Fibroblast of lung (primary cell): ENCODE measurements at places on chromosomes 4 and X. TPM values are rescaled to one million over a fixed set of nuclear protein-coding genes. Genes with fewer than 3 reads are reported as not detected.

PPA2 gene
- 81.6 and 82.6 TPM in 2 replicates for polyA plus RNA-seq

GRCh38 chrX:1481636-1482529 is 29.2 kb upstream of the ASMTL start:
- peak; percentile 83 for DNase-seq

DNA sequence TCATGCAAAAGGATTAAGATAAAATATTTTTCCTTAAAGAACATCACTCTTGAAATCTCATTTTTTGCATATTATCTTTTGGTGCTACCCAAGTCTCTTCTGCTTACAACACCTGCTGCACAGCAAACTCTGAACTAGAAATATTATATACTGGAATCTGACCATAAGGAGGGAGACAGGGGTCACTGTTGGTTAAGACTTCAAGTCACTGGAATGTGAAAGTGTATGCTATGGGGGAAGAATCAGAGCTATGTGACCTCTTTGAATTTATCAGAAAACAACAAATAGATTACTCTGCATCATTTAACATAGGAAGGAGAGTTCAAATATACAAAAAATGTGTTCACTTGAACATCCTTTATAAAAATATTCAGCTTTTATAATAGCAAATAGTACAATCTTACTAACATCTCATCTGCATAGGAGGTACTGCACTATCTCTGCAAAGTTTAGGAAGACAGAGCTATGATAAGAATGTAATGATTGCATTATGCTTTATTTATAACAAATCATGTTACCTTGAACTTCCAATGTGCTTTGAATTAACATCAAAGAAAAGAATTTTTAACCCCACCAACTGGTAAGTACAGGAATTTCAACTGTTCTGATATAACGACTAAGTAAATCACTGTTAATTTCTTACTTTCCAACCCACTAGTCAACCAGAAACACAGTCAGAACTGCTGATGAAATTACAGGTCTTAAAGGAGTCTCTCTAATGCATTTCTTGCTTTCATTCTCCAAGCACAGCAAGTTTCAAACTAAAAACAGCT is 69.8 kb downstream of the ZNF827 start:
- DNase-seq = peak; percentile 20

- DNase-seq = peak; percentile 84
These were observed 187.3 kb downstream of the MAB21L2 start for GRCh38 chr4:150769248-150769647.

- DNase-seq = no peak
These were observed 67.6 kb upstream of the CTSO start for GRCh38 chr4:156021298-156021697.

- DNase-seq = no peak
These were observed 190.0 kb upstream of the EMCN start for GRCh38 chr4:100707786-100708185.

DNA sequence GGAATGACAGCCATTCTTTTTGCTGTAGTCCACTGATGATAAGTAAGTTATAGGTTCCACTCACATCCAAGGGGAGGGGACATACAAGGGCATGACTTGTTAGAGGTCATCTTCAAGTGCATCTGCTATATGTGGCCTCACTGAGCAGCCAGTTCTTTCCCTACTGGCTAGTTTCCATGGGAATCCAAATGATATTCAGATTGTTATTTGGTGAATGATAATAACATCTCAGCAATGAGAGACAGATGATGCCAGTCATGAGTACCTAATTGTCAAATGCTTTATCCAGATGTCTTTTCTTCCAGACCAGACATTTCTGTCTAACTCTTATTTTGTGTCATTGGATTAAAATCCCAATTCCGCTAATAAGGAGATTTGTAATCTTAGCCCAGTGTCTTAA is 460.4 kb upstream of the BOD1L1 start:
- DNase-seq = no peak

- DNase-seq = no peak
These were observed 2.8 kb upstream of the IL21 start for GRCh38 chr4:122623637-122624166.

DNA sequence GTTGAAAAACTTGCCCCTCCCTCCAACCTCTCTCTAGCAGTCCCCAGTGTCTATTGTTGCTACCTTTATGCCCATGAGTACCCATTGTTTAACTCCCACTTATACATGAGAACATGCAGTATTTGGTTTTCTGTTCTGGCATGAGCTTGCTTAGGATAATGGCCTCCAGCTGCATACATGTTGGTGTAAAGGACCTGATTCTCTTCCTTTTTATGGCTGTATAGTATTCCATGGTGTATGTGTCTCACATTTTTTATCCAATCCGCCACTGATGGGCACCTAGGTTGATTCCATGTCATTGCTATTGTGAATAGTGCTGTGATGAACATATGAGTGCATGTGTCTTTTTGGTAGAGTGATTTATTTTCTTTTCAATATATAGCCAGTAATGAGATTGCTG is 50.0 kb upstream of the GPC4 start:
- DNase-seq = no peak

CCDC120 gene
- polyA plus RNA-seq = 0.52 and 0.55 TPM in 2 replicates

GRCh38 chrX:20664131-20664530 is 397.4 kb upstream of the RPS6KA3 start:
- DNase-seq = no peak

TMEM164 gene
- 5.7 and 8.3 TPM in 2 replicates for polyA plus RNA-seq

DNA sequence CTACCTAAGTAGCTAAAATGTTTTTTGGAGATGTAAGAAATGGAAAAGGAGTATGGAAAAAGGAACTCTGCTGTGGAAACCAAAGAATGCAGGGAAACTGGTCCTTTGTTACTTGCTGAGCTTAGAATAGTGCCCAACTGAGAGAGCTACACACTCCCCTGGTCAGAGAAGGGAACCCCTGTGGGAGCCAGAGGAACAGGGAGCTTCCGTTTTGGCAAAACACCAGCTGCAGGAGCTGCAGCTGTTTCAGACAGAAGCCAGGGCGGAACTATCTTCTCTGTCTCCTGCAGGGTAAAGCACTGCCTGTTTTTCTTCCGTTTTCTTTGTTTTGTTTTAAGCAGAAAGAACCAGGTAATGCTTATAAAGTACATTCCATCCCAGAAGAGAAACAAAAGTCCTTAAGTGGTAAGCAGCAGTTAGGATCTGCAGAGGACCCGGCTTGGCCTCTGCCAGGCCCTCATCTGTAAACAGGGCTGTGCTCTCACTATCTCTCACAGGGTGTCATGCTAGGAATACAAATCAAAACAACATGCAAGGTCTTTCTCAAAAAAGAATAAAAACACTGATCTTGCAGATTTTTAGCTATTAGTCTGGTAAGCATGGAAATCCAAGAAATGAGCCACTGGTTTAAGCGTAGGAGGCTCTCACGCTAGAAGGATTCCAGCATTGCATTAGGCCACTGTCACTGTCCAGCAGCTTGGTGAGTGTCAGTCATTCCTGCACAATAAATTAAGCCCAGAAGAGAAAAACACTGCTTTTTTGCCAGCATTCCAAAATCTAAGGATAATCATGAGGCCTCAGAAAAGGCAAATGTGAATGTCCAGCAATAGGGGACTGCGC is 76.1 kb downstream of the CHST7 start:
- DNase-seq = peak; percentile 27

DNA sequence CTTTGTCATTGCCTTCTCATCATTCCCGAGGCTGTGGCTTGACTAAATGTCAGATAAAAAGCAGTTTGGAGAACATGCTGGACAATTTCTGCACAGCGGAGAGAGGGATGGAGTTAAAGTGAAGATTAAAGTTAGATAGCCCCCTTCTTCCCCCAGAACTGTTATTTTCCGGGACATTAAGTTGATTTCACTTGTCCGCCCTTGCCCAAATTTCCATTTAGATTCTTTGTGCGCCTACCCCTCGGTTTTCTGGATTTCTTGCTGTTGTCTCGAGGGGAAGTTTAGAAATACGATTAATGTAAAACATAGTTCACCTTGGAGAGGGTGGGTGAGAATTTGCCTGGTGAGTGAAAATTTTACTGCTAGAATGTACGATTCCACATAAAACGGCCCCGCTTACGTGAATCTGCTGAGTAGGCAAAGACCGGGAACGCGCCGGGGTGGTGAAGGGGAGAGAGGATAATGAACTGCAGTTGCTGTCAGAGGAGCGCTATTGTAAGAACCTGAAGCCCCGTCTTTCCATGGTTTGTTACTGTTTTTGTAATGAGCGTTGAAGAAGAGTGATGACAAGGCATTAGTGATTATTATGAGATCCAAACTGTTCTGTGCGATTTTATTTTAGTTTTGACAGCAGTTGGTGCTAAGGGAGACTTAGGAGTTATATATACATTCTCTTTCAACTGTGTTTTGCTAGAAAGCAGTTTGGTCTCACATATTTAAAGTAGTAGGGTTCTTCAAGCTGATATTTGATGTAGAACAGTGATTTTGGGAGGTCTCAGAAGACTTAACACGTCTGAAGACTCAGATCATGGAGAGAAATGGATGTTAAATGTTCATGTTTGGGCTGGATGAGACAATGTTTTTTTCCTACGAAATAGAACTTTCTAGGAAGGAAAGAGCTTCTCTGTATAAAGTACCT is 73.0 kb downstream of the AFF1 start:
- peak; percentile 50 for DNase-seq

MUC7 gene
- polyA plus RNA-seq = not detected in 2 replicates

GRCh38 chrX:63466690-63467089 is 115.6 kb upstream of the SPIN4 start:
- DNase-seq = no peak

- no peak for DNase-seq
These were observed 61.2 kb downstream of the DHRSX start for GRCh38 chrX:2439613-2440012.

DNA sequence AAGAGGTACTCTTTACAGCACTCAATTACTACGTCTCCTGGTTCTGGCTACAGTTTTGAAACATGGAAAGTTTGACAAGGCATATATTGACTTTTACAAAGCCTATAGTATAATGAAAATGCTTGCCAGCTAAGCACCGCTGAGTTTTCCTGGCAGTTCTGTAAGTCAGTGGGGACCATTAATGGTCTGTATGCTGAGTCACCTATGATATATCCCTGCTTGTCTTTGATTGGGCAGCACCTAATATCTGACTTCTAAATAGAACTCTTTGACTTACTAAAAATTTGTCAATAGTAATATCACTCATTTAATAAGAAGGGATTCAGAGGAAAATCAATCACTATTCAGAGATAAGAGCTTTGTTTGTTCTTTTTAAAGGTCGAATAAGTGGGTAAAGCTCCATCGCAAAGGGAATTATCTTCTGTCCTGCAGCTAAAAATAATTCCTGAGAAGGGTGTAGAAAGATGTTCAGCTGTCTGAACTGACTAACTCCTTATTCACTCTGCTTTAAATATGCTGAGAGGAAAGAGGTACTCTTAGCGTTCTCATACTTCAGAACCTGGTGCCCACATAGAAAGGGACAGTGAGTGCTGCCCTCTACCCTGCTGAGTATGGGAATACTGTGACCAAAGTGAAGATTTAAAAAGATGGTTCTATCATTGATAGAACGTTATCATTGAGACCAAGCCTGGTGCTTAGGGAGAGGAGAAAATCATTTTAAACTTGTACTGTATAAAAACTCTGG is 959 bp downstream of the SMPX start:
- no peak for DNase-seq

FRMD7 gene
- 0.10 TPM in 1 of 2 replicates, not detected in the other for polyA plus RNA-seq

GRCh38 chrX:139563251-139563650 is 32.7 kb downstream of the F9 start:
- DNase-seq = peak; percentile 65

DNA sequence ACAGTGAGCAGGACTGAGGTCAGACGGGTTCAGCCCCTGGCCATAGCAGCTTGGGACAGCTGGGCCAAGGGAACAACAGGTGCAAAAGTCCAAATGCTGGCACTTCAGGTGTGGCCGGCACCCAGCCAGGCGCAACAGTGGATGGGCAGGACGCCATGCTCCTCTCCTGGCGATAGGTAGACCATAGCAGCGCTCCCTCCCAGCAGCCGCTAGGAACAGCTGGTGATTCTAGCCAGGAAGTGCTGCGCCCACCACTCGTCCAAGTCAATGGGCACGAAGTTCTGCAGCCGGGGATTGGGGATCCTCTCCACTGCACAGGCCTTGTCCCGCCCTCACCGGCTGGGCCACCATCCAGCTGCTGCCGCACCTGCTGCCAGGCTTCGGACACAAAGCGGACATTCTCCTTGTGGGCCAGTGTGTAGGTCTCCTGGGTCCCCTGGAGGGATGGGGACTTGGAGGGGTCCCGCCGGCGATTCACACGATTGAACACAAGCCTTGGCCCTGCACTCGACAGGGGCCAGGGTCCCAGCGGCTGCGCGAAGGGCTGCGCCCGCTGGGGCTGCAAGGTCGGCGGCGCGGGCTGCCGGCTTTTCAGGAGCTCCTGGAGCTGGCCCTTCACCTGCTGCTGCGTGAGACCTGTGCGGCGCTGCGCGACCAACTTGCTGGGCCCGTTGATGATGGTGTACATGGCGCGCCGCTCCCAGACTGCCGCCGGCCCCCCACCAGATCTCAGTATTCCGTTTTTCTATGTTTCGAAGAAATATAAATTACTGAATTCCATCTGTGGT is 227.5 kb upstream of the STK26 start:
- DNase-seq = no peak

SMPX gene
- polyA plus RNA-seq = not detected in 2 replicates

DNA sequence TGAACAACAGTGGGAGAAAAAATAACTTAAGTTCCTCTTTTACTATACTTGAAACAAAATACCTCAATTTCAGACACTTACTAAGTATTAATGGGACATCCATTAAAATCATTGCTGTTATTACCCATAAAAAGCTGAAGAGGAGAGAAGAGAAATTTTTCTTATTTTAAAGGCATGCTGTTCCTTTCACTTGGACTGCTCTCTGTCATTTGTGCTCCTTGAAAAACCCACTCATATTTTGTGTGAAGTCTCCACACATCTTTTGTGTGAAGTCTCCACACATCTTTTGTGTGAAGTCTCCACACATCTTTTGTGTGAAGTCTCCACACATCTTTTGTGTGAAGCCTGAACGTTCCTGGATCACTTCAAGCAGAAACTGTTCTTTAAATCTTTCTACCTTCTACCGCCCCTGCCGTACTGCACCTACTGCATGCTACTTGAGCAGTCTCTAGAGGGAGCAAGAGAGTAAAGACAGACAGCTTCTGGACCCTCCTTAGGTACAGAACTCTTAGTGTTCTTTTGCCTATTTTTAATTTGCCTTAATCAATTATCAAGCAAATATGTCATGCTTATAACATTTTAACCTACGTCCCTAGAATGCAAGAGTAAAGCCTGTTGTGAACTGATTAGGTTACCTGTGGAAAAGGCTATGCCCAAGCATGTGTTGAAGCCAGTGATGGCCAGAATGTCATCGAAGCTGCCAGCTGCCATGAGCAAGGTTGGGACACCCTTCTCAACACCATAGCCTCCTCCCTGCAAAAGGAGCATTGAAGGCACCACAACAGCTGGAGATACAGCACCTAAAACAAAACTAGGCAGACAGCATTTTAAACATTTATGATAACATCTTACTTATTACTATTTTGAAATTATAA is 27.1 kb upstream of the SLC9B1 start:
- peak; percentile 30 for DNase-seq
